T47D (cell line): ENCODE measurements at places on chromosomes 3 and 15.

DNA sequence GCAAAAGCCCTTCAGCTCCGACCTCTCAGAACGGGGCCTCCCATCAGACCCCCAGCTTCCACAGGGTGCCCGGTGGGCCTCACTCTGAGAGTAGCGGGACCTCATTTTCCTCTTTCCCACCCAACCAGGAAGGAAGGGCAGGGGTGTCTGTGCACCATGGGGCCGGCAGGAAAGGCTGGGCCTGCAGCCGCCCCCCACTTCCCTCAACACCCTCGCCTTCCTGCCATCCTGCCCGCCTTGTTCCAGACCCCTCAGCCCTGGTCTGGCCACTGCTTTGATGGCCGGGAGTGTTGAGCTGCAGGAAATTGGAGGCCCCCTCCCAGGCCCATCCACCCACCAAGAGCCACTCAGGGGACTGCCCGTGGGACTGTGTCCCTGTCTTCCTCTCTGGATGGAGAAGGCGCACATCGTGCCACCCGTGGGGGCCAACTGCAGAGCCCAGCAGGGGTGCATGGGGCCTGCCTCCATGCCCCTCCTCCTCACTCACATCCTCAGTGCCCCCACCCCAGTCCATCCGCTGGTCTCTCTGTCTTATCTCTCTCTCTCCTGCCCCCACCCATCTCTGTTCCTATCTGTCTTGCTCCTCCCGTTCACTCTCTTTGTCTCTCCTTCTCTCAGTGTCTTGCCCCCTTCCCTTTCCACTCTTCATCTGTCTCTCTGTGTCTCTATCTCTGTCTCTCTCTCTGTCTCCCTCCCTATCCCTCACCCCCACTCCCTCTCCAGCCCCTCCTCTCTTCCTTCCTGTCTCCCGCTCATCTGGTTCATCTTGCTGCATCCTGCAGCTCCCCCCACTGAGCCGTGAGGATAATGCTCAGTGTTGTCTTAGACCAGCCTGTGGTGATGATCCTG, 1.8 kb upstream of the PLXND1 start:
- no peak for DNase-seq

DNA sequence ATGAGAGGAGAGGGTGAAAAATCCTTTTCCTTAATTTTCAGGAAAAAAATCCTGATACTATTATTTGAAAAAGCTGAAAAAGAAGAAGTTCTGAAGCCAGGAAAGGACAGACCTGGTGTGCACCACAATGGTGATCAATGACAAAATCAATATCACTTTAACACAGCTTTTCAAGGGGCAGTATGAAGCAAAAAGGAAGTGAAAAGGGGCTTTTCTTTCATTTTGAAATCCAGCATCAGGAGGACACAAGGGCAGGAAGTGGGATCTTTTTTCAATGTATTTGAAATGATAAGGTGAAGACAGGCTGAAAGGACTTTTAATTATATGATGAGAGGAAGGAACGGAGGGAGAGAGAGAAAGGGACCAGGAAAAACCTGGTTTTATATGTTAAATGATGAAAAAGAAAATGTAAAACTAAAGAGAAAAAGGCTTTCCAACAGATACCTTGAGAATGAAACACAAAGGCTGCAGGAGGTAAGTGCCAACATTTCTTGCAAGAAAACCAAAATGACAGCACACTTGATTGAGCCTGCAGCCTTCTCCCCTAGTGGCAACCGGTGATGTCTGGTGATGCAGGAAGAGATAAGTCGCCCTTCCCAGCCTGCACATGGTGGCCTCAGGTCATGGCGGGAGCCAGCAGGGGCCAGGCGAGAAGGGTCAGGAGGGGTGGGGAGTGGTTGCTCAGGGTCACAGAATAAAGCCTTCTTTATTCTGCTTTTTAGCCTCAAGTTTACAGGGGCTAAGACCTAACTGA, 236.7 kb upstream of the WNT5A start:
- no peak for DNase-seq

DNA sequence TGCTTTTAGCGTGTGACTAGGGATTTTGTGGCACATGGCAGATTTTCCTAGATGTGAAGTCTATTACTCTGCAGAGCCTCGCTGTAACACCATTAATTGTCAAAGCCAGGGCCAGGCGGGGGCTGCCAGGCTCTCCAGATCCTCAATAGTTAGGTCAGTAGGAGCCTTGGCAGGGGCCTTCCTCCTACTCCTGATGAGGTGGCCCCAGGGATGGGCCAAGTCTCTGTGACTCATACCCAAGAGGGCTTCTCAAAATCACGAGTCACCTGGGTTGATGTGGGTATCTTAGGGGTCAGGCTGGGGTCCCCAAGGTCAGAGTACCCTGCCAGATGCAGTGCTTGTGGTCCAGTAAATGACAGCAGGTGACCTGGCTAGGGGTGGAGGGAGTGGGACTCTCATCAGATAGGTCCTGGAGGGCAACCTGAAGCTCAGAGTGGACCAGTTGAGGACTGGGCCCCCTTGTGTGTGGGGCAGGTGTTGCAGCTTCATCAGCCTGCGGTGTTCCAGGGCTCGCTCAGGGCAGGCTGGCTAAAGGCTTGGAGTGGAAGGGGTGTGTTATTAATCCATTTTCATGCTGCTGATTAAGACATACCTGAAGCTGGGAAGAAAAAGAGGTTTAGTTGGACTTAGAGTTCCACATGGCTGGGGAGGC, 88.5 kb upstream of the MYZAP start:
- DNase-seq: peak; percentile 22

GRCh38 chr15:78070049-78070700, 7.3 kb downstream of the TBC1D2B start:
- DNase-seq: no peak

GRCh38 chr3:29639578-29640290, 358.9 kb downstream of the RBMS3 start:
- no peak for DNase-seq

- DNase-seq: peak; percentile 55
These were observed 31.9 kb downstream of the PDIA5 start for GRCh38 chr3:123098426-123099330.

DNA sequence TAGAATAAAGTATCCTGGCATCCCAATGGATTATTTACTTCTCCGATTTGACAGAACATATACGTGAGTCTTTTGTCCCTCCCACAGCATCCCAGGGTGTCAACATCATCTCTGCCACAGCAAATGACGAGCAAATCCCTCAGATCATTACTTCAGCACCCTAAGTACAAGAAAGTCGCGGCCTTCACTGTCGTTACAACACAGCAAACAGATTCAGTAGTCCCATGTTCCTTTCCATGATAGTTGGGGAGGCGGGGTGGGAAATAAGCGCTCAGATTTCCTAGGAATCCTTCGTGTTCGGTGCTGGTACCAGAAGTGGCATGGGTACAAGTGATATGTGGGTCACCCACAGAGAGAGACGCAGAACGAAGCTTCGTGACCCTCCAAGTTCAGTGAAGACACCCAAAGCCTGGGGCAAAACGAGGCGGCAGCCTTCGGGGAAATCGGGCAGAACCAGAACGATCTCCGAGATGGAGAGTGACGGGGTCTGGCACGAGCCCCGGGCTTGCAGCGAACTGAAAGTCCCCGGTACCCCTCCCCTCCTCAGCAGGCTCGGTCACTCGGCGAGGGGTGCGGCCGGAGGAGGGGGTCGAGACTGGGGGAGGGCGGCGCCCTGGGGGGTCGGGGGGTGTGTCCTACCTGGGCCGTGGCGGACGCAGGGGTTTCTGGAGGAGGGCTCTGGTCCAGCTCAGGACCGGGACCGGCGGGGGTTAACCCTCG, 619 bp downstream of the TTBK2 start:
- DNase-seq: peak; percentile 60

GRCh38 chr15:79834495-79834894, 62.3 kb downstream of the MTHFS start:
- peak; percentile 7 for DNase-seq

GRCh38 chr3:51353131-51353530, 32.0 kb upstream of the MANF start:
- no peak for DNase-seq

GRCh38 chr15:80701676-80702311, 6.7 kb downstream of the ABHD17C start:
- DNase-seq: no peak
